ENCODE measurements at places on chromosomes 2 and 18. TPM values are rescaled to one million over a fixed set of nuclear protein-coding genes. Genes with fewer than 3 reads are reported as not detected.

CCDC178 gene
- not detected for total RNA-seq

MOGAT1 gene
- 5.1 TPM for total RNA-seq

DNA sequence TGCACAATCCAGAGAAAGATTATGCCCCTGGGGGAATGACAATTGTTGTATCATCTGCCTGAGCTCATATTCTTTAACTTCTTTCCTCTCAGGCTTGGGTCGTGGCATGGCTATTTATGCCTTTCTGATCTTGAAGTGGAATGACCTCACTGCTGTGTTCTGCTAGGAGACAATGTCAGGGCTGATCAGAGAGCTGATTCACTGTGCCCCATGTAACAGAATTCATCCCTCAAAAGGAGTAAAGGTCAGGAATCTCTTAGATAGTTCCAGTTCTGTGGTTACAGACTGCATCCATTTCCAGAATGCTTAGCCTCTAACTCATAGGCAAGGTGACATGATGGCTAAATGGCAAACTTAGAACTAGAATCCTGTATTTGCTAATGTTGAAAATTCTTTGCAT lies 511.7 kb upstream of the CNTNAP5 start:
- DNase-seq = no peak
- H3K4me1 ChIP-seq = no peaks in the 10 kb centered on the region
- H3K27ac ChIP-seq = no peak overlapping the region
- no peaks in the 10 kb centered on the region for H3K27me3 ChIP-seq
- no peak overlapping the region for H3K4me3 ChIP-seq

DNA sequence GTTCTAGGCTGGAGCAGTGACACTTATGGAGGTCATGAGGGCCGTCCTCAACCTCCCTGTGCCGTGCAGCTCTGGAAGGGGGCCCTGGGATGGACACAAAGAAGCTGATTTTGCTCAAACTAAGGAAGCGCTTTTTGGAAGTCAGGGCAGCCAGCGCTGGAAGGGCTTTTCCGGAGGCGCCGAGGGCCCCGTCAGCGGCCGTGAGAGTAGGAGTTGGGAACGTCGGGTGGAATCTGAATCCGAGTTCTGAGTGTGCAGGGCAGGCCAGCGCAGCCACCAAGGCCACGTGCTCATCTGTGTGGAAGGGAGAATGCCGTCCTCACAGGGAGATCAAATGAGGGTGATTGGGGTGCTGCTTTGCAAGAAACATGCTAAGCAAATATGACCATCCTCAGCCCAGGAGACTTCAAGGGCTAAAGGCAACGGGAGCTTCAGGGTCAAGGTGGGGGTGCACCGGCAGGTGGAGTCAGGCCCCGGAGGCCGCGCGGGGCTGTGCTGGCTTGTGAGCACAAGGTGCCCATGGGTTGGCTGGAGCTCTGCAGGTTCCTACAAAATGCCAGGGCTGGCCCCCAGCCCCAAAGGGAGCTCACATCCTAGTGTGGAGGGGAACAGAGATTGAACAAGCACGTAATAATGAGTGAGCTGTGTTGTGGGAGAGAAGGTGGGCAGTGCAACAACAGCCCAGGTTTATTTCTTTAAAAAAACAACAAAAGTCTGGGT lies 70.4 kb upstream of the HPCAL1 start:
- DNase-seq = no peak
- H3K4me3 ChIP-seq = no peak overlapping the region
- H3K27me3 ChIP-seq = no peaks in the 10 kb centered on the region
- no peaks in the 10 kb centered on the region for H3K36me3 ChIP-seq
- H3K27ac ChIP-seq = no peak overlapping the region
- H3K4me1 ChIP-seq = no peaks in the 10 kb centered on the region

Measured in liver (tissue), 10 donors.